ENCODE measurements at places on chromosomes 13 and 19.

- DNase-seq, result no peak
These were observed 426.1 kb upstream of the KLF12 start for GRCh38 chr13:74560325-74560724.

DNA sequence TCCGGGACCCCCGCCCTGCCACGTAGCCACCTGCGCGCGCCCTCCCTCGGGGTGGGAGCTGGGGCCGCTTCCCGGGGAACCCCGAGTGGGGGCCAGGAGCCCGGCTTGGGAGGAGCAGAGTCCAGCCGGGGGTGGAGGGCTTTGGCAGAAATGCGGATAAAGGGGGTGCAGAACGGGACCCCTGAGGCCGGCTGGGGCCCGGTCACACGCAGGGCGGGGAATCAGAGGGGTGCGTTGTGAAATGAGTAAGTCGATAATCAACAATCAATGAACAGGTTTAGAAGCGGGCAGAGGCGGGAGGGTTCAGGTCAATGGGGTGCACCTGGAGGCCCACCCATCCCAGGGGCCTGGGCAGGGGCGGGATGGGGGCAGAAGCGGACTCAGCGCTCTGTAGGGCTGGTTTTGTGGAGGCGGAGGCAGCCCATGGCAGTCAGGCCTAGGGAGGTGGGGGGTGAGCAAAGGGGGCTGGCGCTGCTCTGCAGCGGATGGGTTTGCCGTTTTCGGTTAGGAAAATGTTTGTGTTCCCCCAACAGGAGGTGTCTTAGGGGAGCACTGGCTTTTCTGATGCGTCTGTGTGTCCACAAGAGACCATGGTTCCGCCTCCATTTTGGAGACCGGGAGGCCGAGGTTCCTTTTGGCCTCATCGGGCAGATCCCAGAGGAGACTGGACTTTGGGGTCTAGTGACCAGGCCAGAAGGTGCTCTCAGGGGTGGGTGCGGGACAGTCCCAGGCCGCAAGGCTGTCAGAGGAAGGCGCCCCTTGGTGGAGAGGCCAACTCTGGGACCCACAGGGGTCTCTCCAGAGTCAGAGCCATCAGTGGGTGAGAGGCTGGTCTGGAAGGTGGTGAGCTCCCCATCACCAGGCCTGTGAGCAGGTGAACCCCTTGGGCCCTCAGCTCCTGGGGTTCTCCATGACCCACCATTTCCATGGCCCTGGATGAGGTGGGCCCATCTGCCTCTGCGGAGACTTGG, 683 bp upstream of the DIRAS1 start:
- no peak for DNase-seq

- DNase-seq, result no peak
These were observed 46.8 kb downstream of the ZNF85 start for GRCh38 chr19:20969898-20970297.

DNA sequence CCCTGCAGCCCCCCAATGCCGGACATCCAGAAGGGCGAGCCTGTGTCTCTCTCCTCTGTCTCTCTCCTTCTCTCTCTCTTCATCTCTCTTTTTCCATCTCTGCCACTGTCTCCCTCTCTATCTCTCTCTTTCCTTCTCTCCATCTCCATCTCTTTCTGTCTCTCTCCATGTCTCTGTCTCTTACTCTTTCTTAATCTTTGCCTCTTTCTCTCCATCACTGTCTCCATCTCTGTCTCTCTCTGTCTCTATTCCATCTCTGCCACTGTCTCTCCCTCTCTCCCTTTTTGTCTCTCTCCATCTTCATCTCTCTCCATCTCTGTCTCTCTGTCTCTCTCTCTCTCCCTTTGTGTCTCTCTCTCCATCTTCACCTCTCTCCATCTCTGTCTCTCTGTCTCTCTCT, 25.7 kb upstream of the TCF3 start:
- no peak for DNase-seq

DNA sequence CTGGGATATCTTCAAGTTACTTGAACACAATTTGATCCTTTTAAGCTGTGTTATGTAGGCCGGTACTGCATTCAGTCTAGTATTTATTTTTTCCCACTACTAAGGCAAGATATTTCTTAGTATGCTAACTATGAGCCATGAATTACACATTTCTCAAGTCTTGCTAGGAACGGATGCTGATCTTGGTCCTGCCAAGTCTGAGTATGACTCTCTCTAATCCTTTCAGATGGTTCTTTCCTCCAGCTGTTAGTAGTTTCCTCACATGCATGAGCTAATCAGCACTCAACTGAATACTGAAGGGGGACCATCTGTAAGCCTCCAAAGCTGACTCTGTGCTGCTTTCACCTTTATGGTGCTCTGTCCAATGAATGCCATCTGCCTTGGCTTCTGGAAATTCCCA, 460.3 kb downstream of the KCTD12 start:
- no peak for DNase-seq

DNA sequence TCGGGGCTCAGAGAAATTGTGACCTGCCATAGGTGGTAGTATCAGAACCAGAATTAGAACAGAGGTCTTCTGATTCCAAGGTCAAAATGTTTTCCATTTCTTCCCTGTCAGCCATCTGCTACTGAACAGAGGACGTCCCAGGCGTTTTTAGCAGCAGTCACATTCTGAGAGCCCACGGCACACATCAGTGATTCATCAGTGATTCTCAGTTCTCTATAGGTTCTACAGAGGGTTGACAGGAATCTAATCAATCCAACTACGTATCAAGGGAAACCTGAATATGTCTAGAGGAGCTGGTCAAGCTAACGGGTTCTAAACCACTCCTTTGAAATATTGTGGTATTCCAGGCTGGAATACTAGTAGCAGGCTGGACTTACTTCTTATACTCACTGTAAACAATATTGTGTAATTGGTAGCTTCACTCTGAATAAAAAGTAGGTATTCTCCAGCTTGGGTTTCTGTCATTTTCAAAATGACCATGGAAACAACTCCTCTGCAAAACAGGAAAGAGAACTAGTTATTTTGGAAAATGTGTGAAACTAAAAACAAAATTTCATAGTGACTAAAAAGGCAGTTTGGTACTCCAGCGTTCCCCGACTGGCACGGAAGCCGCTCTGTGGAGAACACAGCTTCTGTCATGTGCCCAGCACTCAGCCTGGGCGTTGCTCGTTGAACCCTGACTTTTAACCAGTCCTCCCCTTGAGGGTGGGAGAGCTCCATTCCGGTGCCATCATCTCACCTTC, 43.2 kb downstream of the FLT3 start:
- DNase-seq, result no peak
